ENCODE measurements at places on chromosomes 4 and X.

- no peak for DNase-seq
Measured at GRCh38 chr4:121428721-121429120, 47.9 kb upstream of the QRFPR start.

- DNase-seq, result no peak
Measured at GRCh38 chr4:176309772-176310171, 10.0 kb upstream of the SPCS3 start.

DNA sequence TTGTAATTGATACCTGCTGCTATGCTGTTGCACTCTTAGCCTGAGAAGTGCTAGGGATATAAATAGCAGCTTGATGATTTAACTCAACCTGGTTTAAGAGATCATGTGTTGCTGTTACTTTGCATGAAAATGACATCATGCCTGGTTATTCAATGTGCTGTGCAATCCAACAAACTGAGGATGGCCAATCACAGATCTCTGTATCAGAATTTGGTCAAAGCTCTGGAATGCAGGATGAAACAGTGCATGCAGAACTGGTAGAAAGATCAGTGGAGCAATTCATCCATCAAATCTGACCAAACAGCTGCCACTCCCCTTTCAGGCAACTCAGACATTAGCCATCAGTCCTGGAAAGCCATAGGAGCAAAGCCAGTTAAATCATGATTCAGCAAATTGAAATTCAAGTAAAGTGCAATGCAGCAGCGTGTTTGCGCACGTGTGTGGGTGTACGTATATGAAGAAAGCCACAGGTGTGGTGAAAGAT is 160.3 kb upstream of the RASGEF1B start:
- DNase-seq, result peak; percentile 71

- DNase-seq, result no peak
Measured at GRCh38 chr4:10703156-10703555, 18.6 kb upstream of the CLNK start.

- DNase-seq, result no peak
Measured at GRCh38 chrX:71870208-71871098, 40.2 kb upstream of the NHSL2 start.

GRCh38 chr4:23401572-23401971 is 488.3 kb downstream of the PPARGC1A start:
- no peak for DNase-seq

- DNase-seq, result no peak
Measured at GRCh38 chrX:69616457-69617203, 717 bp downstream of the EDA start.

DNA sequence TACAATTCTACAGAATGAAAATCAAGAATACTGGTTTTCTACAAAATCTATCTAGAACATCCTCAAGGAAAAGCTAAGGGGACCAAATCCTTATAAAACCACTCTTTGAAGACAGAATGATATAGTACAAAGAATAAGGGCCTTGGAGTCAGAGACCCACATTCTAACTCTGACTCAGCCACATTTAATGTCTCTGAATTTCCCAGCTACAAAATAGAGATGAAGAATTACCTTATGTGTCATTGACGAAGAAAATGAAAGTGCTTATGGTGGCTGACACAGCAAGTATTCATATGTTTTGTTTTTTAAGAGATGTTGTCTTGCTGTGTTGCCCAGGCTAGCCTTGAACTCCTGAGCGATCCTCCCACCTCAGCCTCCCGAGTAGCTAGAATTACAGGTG is 35.9 kb upstream of the CXorf38 start:
- no peak for DNase-seq

DNA sequence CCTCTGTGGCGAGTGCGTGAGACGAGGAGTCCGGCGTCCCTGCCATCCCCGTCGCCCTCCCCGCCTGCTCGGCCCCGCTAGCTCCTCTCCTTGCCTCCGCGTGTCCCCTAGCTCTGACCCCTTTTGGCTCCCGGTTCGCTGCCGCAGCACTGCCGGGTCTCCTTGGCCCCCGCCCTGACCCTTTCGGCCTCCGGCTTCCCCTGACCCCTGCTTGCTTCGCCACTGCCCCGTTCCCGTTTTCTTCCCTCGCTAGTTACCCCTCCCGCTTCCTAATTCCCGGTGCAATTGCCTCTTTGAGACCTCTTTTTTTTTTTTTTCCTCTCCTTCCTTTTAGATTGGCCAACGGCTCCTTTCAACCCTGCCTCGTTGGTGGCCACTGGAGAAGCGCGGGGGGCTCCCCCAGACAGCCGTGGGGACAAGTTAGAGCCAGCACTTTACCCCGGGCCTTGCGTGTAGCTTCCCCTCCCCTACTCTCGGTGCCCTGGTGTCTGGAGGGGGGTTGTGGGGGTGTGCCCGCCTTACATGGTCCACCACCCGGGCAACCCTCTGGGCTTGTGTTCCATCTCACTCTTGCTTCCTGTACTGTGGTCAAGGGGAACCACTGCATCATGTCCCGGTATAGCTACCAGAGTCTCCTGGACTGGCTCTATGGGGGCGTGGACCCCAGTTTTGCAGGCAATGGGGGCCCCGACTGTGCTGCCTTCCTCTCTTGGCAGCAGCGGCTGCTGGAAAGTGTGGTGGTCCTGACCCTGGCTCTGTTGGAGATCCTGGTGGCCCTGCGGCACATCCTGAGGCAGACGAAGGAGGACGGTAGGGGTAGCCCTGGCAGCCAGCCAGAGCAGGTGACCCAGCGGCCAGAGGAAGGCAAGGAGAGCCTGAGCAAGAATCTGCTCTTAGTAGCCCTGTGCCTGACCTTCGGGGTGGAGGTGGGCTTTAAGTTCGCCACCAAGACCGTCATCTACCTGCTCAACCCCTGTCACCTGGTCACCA is 548 bp downstream of the TMEM164 start:
- peak; percentile 9 for DNase-seq
